Endothelial cell of umbilical vein (primary cell): ENCODE measurements at places on chromosomes 2 and 18.

DNA sequence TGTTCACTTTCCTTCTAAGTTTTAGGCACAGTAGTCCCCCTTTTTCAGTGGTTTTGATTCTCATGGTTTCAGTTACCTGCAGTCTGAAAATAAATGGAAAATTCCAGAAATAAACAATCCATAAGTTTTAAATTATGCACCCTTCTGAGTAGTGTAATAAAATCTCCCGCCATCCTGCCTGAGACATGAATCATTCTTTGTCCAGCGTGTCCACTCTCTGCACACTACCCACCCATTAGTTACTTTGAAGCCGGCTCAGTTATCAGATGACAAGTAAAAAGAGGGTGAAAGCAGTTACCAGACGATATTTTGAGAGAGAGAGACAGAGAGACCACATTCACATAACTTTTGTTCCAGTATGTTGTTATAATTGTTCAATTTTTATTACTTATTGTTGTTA lies 400.5 kb downstream of the TMX3 start:
- H3K27ac ChIP-seq, result no peak overlapping the region
- DNase-seq, result no peak
- H3K27me3 ChIP-seq, result no peaks in the 10 kb centered on the region
- H3K36me3 ChIP-seq, result no peaks in the 10 kb centered on the region
- H3K4me3 ChIP-seq, result no peak overlapping the region

- DNase-seq, result no peak
- no peaks in the 10 kb centered on the region for H3K36me3 ChIP-seq
- H3K4me3 ChIP-seq, result no peak overlapping the region
- H3K4me1 ChIP-seq, result no peaks in the 10 kb centered on the region
- H3K27ac ChIP-seq, result no peak overlapping the region
Observed at GRCh38 chr2:52613064-52613463, 1154.5 kb upstream of the CHAC2 start.

DNA sequence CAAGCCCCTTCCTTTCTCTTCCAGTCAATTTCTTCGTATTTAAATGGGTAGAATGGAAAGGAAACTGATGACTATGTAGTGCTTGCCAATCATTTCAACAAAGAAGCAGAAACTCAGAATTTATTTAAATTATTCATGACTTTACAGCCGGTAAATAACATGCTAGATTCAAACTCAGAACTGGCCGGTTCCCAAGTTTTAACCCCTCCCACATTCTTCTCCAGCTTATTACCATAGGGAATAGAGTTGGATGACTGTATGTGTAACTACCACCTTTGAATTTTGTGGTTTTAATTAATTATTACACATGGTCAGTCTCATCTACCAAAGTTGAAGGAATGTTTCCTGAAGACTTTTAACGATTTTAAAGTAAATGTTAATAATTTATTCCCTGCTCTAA lies 819.3 kb upstream of the LRATD1 start:
- no peak overlapping the region for H3K27ac ChIP-seq
- no peak overlapping the region for H3K4me3 ChIP-seq
- no peak for DNase-seq
- H3K27me3 ChIP-seq, result no peaks in the 10 kb centered on the region
- H3K36me3 ChIP-seq, result no peaks in the 10 kb centered on the region

- H3K4me1 ChIP-seq, result no peaks in the 10 kb centered on the region
- H3K27me3 ChIP-seq, result no peaks in the 10 kb centered on the region
- DNase-seq, result no peak
- H3K36me3 ChIP-seq, result no peaks in the 10 kb centered on the region
- H3K27ac ChIP-seq, result no peak overlapping the region
- H3K4me3 ChIP-seq, result no peak overlapping the region
Observed at GRCh38 chr18:33264566-33264965, 176.0 kb downstream of the CCDC178 start.

GRCh38 chr18:74012954-74013630 lies 134.5 kb downstream of the FBXO15 start:
- no peaks in the 10 kb centered on the region for H3K4me1 ChIP-seq
- H3K36me3 ChIP-seq, result no peaks in the 10 kb centered on the region
- DNase-seq, result no peak
- no peak overlapping the region for H3K27ac ChIP-seq

GRCh38 chr18:29874519-29875098 lies 1167.9 kb downstream of the DSC3 start:
- no peaks in the 10 kb centered on the region for H3K27me3 ChIP-seq
- no peaks in the 10 kb centered on the region for H3K4me1 ChIP-seq
- H3K27ac ChIP-seq, result no peak overlapping the region
- H3K4me3 ChIP-seq, result no peak overlapping the region
- peak; percentile 30 for DNase-seq
- H3K36me3 ChIP-seq, result no peaks in the 10 kb centered on the region

GRCh38 chr2:219506802-219507526 lies 7.3 kb upstream of the ASIC4 start:
- no peak overlapping the region for H3K4me3 ChIP-seq
- peaks cover 15% of the 10 kb centered on the region for H3K27me3 ChIP-seq
- no peaks in the 10 kb centered on the region for H3K4me1 ChIP-seq
- DNase-seq, result no peak

- no peak overlapping the region for H3K4me3 ChIP-seq
- H3K4me1 ChIP-seq, result no peaks in the 10 kb centered on the region
- no peak for DNase-seq
- H3K27me3 ChIP-seq, result no peaks in the 10 kb centered on the region
- no peaks in the 10 kb centered on the region for H3K36me3 ChIP-seq
- H3K27ac ChIP-seq, result no peak overlapping the region
Observed at GRCh38 chr2:14673351-14673875, 40.9 kb downstream of the LRATD1 start.

GRCh38 chr2:177530561-177530960 lies 138.0 kb downstream of the AGPS start:
- H3K27ac ChIP-seq, result no peak overlapping the region
- H3K4me1 ChIP-seq, result no peaks in the 10 kb centered on the region
- no peak overlapping the region for H3K4me3 ChIP-seq
- no peaks in the 10 kb centered on the region for H3K27me3 ChIP-seq

DNA sequence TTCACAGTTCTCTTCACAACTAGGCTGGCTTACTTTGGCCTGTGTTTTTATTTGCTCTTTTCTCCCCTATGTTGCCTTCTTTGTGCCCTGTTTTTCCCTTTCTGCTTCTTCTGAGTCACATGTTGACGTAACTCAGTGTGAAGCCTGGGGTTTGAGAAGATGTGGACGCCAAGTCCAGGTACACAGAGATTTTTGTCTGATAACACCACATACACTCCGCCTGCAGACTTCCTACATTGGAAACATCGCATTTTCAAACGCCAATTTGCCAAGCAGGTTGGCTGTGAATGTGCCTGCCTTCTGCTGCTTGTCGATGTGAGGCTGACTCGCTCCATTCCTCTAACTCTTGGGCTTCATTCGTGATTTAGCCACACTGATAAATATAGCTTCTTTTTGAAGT lies 62.6 kb upstream of the FN1 start:
- no peak overlapping the region for H3K27ac ChIP-seq
- no peaks in the 10 kb centered on the region for H3K4me1 ChIP-seq
- no peaks in the 10 kb centered on the region for H3K36me3 ChIP-seq
- DNase-seq, result no peak
- H3K4me3 ChIP-seq, result no peak overlapping the region
- no peaks in the 10 kb centered on the region for H3K27me3 ChIP-seq

DNA sequence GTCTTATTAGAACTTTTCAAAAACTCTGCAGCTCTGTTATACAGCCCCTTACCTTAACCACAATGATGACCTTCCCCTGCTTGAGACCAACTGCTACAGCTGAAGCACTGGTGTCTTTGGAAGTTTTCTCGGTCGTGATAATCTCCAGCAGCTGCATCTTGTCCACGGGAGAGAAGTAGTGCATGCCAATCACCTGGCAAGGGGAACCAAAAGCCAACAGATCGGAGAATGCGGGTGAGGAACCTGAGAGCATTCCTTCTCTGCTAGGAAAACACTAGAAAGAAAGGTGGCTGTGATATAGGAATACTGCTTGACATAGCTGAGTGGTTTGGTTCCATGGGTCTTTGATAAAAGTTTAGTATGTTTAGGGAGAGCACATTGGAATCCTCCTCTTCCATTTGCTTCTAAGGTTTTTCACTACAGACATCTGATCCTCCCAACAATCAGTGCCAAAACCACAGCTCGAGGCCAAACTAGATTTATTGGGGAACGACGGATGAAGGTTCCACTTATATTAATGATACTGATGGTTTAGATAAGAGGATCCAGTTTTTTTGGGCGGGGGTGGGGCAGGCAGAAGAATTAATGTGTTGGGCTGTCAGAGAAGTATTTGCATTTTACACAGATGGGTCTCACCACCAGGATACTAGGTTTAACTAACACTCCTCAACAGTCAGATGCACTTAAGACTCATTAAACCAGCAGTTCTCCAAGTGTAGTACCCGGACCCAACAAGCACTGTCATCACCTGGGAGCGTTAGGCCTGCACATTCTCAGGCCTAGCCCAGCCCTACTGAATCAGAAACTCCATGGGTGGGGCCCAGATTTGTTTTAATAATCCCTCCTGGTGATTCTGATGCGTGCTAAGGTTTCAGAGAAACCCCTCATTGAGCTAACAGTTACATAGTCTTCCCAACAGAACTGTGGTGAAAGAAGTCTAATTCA lies 22.4 kb downstream of the GAREM2 start:
- H3K36me3 ChIP-seq, result peaks cover 38% of the 10 kb centered on the region
- DNase-seq, result no peak
- H3K27me3 ChIP-seq, result no peaks in the 10 kb centered on the region

DNA sequence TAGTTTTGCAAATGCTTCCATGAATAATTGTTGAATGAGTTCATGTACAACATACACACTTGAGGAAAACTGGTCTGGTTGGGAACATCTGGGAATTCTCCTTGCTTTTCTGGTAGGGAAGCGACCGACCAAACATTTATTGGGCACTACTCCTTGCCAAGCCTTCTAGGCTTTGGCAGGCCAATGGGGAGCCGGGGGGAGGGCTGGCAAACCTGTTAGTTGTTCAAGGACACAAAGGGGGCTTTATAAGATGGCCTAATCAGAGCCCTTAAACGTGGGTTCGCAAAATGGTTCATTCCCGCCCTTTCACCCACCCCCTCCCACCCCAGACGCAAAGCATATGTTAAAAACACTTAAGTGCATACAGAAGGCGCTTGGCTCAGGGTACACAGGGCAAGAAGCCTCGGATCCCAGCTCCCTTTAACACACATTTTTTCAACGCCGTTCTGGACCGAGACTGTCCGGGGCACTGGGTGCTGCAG lies 844 bp upstream of the VSNL1 start:
- H3K27ac ChIP-seq, result no peak overlapping the region
- no peak overlapping the region for H3K4me3 ChIP-seq
- no peak for DNase-seq
- H3K27me3 ChIP-seq, result peaks cover 71% of the 10 kb centered on the region
- H3K36me3 ChIP-seq, result no peaks in the 10 kb centered on the region
